Endothelial cell (in vitro differentiated cells): ENCODE measurements at places on chromosomes 7 and 10. TPM values are rescaled to one million over a fixed set of nuclear protein-coding genes. Genes with fewer than 3 reads are reported as not detected.

MACC1 gene
- 0.69 TPM for total RNA-seq

SEMA3E gene
- total RNA-seq, result 0.62 TPM

PLCE1 gene
- total RNA-seq, result 0.49 TPM

OR6V1 gene
- not detected for total RNA-seq

CHST15 gene
- total RNA-seq, result 148 TPM

DNA sequence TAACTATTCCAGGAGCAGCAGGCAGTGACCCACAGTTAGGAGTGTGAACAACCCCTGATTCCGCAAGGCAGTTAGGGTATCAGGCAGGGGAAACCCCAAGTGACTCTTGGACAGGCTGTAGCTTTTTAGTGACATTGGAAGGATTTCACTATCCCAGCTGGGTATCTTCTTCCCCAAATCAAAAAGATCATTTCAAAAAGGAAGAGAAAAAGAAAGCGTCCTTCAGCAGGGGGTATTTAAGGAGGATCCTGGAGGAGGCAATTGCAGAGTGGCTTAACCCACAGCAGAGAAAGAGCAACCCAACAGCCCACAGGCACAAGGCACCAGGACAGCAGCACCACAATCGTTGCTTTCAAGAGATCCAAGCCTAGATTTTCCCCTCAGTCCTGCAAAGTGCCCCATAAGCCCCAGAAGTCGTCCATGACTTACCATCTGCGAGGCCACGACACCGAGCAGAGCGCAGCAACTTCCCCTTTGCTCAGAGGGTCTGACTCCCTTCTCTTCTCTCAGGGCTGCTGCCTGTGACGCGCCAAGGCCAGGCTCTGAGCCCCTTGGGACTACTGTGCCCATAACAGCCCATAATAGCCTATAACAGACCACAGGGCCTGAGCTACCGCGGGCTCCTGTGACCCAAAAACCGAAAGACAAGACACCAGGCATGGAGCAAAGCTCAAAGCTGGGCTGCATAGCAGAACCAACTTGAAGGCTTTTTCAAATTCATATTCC, 19.8 kb downstream of the PIK3AP1 start:
- DNase-seq, result no peak

ACTL6B gene
- not detected for total RNA-seq

- DNase-seq, result no peak
These were observed 127.4 kb downstream of the ELAPOR2 start for GRCh38 chr7:86932038-86932512.

- no peak for DNase-seq
These were observed 30.3 kb upstream of the ATXN7L1 start for GRCh38 chr7:105906695-105907094.

GRCh38 chr7:74401137-74401859, 52.4 kb upstream of the GTF2IRD1 start:
- peak; percentile 78 for DNase-seq

DNA sequence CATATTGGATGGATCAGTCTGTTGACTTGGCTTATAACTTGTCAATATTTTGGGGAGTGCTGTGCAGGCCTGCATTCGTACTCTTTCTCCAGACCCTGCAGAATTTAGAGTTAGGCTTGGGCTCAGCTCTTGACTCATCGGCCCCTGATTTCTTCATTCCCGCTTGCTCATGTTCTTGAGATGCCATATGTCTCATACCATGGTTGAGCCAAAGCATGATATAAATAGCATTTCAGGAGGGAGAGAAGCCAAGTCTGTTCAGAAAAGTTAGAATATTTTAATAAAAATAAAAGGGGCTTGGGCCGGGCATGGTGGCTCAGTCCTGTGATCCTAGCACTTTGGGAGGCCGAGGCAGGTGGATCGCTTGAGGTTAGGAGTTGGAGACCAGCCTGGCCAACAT, 898.1 kb downstream of the TYW1 start:
- no peak for DNase-seq

DNA sequence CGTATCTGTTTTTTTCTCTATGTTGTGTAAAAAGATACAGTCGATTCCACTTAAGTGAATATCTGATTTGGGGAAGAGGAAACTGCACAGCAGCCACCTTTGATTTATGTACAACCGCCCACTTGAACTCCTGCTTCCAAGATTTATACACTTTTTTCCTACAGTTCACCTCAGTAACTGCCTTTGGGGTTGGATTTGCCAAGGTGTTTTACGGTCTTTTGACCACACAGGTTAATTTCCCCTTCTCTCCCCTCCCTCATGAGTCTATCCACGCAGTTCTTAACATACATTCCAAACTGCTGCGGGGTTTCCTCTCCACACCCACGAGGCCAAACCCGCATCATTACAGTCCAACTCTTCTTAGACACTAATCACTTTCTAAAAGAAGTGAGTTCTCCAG, 277.0 kb downstream of the USP6NL start:
- no peak for DNase-seq

GRCh38 chr7:105649727-105650381, 68.6 kb upstream of the EFCAB10 start:
- DNase-seq, result no peak

GRCh38 chr7:7104314-7104698, 78.0 kb upstream of the C1GALT1 start:
- no peak for DNase-seq

CLCN1 gene
- not detected for total RNA-seq

DNA sequence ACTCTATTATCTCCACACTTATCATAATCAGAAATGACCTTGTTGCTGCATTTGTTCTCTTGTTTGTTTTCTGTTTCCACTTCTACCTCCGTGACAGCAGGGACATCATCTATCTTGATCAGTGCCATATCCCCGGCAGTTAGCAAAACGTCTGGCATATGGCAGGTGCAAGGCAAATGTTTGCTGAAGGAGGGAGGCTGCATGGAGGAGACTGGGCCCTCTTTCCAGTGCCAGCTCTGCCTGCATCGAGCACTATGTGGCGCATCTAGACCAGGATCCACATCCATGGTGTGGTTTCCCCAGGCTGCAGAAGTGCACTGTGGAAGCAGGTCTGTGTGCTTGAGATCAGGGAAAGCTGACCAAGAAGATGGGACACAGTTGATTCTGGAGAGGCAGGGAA, 181.2 kb downstream of the KCNMA1 start:
- DNase-seq, result no peak

GRCh38 chr7:133807624-133808492, 319.3 kb upstream of the LRGUK start:
- no peak for DNase-seq

HYAL4 gene
- 3.1 TPM for total RNA-seq

GRCh38 chr7:144903201-144903600, 67.3 kb upstream of the TPK1 start:
- DNase-seq, result no peak

CTAGE6 gene
- total RNA-seq, result not detected

DNA sequence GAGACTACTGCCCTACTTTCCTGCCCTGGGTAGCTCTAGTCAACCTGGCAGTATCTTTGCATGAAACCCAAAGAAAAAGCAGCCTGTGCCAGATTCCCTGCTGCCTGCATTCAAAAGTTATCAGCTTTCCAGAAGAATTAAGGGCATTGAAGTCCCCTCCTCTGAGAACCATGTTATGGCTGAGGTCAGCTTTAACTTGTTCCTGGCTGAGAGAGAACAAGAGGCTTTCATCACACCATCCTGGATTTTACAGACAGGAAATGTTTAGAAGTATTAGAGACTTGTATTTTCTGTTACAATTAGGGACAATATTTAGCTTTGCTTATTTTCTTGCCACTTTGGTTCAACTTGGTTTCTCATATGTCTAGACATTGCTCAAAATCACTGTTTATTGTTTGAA, 238.8 kb downstream of the ARL4A start:
- no peak for DNase-seq

- DNase-seq, result no peak
These were observed 2.5 kb upstream of the CFAP58 start for GRCh38 chr10:104351061-104351702.

GRCh38 chr7:135169964-135170273, 588 bp downstream of the CYREN start:
- DNase-seq, result no peak

DNA sequence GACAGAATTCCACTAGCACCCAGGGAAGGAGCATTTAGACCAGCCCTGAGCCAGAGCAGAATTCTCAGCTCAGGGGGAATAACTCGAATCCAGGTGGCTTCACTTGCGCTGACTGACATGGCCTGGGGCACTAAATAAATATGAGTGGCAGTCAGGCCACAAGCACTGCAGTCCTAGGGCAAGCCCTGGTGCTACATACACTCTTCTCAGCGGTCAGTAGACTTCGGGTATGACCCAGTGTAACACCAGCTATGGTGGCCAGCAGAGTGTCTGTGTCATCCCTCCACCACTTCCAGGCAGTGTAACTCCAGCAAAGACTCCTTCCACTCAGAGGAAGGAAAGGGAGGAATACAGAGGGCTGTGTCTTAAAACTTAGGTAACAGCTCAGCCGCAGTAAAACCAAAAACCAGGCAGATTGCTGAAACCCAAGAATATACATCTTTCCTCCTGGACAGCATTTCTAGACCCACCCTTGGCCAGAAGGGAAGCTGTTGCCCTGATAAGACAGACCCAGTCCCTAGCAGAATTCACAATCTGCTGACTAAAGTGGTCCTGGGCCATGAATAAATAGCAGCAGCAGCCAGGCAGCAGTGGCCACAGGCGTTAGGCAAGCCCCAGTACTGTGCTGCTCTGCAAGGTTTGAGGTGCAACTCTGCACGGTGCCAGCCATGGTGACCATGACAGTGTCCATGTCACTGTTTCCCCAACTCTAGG, 77.0 kb downstream of the SNX13 start:
- no peak for DNase-seq

- DNase-seq, result no peak
These were observed 5.8 kb downstream of the UPP1 start for GRCh38 chr7:48094861-48095293.

DNA sequence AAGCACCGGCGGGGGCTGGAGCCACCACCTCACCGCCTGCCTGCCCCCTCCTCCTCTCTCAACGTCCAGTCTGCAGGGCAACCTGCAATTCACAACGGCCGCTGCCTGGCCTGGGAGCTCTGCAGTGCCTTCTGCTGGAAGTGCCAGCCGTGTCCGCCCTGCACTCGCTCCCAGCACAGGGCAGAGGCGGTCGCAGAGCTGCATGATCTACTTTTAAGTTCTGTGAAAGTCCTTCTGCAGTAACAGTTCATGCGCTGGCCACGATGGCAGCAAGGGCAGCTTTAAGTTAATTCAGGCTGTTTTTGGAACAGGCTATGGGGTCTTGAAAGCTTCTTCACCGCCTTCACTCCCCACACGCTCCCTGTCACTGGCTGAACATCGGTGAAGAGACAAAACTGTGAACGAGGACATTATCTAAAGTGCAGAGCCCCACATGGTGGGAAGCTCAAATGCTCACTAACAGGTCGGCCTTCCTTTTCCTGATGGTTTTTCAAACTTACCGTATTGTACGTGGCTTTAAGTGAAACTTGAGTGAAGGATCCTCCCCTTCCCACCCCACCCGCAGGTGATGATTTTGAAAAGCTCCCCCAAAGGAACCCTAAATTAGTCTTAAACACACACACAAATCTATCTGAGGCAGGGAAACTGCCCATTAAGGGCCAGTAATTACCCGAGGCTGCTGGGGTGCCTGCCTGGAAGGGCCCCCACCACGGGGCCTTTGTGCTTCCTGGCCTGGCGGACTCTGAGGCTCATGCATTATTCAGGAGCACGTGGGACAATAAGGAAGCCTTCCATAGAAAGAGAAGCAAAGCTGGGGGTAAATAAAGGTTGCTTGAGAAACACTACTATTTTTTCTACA, 504.3 kb downstream of the DNAJB6 start:
- no peak for DNase-seq

CTAGE15 gene
- 0.31 TPM for total RNA-seq

DNA sequence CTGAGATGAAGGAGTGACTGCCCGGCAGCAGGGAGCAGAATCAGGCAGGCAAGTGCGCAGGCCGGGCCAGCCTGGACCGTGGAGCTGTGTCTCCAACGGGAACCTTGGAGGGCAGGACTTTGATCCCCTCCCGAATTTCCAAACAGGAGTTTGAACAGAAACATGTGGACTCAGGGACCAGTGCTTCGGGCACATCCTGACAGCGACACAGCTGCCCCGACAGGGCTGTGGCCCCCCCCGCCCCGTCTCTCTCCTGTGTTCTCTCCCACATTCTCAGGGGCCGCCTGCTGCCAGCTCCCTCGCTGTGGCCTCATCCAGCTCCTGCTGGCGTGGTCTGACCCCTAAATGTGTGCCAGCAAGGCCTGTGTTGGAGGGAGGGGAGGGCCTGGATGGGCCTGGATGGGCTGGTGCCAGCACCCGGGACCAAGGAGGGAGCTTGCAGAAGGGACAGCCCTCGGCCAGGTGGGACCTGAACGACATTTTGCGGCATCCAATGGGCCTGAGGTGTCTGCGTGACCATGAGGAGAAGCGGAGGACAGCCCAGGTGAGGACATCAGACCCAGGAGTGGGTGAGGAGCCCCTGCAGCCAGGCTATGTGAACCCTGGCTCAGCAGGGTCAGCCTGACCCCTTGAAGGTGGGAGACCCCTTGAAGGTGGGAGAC, 222.9 kb downstream of the DNAJB6 start:
- no peak for DNase-seq

DNA sequence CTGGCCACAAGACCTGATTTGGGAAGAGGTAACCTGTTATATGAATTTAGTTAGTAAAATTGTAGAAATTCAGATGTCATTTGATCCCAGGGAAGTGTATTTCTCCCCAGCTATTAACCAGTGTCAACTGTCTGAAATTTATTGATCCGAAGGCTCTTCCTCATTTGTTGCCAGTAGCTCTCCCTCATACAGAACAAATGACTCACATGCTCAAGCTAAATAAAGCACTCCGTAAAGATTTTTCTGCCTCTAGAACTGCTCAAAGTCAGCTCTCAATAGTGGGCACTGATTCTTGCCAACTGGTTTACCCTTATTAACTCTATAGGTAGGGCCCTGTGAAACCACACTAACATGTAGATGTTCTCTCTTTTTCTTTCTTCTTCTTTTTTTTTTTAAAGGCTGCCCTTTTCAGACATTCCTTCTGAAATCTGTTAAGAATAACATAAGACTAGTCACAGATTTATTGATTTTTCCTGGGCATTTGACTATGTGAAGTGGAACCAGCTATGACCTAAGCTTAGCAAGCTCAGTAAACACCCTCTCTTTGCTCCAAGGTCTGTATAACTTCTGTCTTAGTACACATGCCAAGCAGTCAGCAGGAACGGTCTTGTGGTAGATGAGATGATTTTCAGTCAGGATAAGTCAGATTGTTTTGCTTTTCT, 21.8 kb downstream of the RPA3 start:
- no peak for DNase-seq

VGF gene
- 0.77 TPM for total RNA-seq

- no peak for DNase-seq
These were observed 280.0 kb downstream of the DGKB start for GRCh38 chr7:14622559-14622958.

PIP gene
- not detected for total RNA-seq
